H1 (cell line): ENCODE measurements at places on chromosomes 1 and 21. TPM values are rescaled to one million over a fixed set of nuclear protein-coding genes. Genes with fewer than 3 reads are reported as not detected.

DNA sequence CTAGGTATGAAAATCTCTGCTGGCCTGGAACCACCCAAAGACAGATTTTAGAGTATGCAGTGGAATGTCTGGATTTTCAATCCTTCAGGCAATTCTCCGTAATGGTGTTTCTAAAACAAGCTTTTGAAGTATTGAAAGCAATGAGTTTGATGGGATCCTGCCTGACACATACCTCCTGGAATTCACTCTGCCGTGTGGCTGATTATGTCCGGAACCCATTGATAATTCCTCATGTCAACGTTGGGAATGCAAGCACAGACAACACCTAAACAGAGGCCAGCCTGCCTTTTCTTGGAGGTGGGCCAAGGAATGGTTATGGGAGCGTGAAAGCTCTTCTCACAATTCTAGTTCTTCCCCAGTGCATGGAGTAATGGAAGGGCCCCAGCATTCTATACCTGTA is 168.9 kb upstream of the HMCN1 start:
- no peak for DNase-seq
- H3K4me3 ChIP-seq = no peak overlapping the region
- H3K4me1 ChIP-seq = no peaks in the 10 kb centered on the region

DNA sequence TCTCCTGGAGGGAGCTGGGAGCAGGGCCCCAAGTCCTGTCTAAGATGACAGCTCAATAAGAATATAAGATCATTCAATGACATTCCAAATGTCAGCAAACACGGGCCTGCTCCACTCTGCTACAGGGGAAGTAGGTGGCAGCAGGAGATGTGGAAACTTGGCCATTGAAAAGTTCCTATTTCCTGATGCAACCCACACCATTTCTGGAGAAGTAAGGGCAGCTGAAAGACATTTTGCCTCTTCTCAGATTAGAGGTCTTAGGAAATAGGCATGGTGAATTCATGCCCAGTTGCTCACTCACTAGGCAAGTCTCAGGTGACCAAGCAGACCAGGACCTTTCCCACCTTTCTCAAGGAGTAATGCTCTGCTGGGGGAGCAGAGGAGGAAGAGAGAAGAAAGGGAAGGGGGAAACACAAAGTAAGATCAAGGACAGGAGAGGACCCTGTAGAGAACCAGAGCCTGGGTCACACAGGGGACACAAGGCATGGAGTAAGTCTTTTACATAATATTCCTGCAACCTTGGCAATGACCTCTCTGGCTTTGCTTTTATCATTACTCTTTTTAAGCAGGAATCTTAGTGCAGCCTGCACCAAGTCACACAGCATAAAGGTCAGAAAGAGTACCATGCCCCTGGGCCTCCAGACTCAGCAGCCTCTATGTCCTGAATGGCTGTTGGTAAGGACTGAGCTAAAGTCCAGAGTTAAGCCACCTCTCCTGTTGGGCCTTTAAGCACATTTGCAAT is 68.9 kb downstream of the DMAP1 start:
- H3K36me3 ChIP-seq = peaks cover 2% of the 10 kb centered on the region; the same call in 1 of the 2 replicates
- H3K4me3 ChIP-seq = no peak overlapping the region
- H3K27ac ChIP-seq = no peak overlapping the region
- no peaks in the 10 kb centered on the region for H3K4me1 ChIP-seq

Gene KIF2C
- total RNA-seq = 66.4 and 68.1 TPM in 2 replicates

Gene KIAA0319L
- total RNA-seq = 49.4 and 55.7 TPM in 2 replicates

DNA sequence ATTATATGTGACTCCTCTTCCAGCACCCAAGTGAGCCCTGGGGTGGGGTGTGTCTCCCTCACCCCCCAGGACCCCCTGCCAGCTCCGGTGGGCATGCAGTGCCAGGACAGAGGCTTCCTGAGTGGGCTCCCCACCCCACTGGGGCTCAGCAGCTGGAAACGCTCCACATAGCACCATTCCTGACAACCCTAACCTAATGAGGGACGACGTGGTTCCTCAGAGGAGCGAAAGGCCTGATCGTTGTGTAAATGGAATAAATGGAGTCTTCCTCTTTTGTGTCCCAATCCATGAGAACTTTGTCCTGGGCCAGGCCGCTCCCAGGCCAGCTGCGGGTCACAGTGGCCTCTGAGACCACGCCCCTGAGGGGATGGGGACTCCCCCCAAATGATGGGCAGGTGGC is 1.8 kb upstream of the TSPEAR start:
- no peaks in the 10 kb centered on the region for H3K36me3 ChIP-seq
- DNase-seq = no peak
- peaks cover 48% of the 10 kb centered on the region for H3K4me1 ChIP-seq
- peaks cover 57% of the 10 kb centered on the region for H3K27me3 ChIP-seq
- no peak overlapping the region for H3K4me3 ChIP-seq
- no peak overlapping the region for H3K27ac ChIP-seq

Gene COL9A2
- 2.7 and 3.2 TPM in 2 replicates for total RNA-seq

Gene SPRR2E
- total RNA-seq = not detected in 2 replicates

DNA sequence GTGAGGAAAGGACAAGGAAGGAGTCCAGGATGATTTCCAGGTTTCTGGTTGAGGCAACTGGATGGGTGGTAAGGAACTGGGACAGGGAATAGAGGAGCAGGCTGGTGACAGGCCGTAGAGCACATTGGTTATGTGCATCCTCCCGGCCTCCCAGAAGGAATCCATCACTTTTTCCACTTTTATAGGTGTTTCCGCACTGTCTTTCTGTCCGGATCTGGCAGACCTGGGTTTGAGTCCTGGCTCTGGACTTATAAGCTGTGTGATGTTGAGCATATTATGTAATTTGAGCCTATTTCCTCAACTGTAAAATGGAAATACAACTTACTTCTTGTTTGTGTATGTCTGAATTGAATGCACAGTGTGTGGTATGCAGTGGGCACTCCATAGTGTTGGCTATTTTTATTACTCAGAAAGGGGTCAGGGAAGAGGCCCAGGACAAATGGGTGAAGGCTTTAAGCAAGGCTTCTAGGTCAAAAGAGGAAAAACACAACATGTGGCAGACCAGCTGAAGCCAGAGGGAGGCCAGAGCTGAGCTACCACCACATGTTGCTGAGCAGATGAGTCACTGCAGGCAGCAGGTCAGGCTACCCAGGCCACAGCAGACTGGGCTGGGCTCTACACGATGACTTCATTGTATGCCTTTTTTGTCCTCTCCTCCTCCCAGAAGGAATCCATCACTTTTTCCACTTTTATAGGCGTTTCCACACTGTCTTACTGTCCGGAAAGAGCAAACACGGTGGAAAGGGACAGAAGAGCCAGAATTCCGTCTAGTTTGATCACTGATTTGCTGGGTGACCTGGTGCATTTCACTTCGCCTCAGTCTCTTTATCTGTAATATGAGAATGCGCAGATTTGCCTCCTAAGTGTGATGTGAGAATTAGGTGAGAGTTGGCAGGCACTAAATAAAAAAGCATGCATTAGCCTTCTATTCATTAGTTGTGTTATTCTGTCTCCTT is 791 bp upstream of the MAST2 start:
- DNase-seq = peak; percentile 53
- H3K4me3 ChIP-seq = peak overlapping the region; percentile 87
- H3K4me1 ChIP-seq = peaks cover 5% of the 10 kb centered on the region; the same call in 1 of the 2 replicates
- peaks cover 3% of the 10 kb centered on the region; the same call in 1 of the 2 replicates for H3K27me3 ChIP-seq
- no peaks in the 10 kb centered on the region for H3K36me3 ChIP-seq

- H3K4me3 ChIP-seq = no peak overlapping the region
- no peak for DNase-seq
- no peak overlapping the region for H3K27ac ChIP-seq
These were observed 1.8 kb downstream of the HSF2BP start for GRCh38 chr21:43657355-43658087.

DNA sequence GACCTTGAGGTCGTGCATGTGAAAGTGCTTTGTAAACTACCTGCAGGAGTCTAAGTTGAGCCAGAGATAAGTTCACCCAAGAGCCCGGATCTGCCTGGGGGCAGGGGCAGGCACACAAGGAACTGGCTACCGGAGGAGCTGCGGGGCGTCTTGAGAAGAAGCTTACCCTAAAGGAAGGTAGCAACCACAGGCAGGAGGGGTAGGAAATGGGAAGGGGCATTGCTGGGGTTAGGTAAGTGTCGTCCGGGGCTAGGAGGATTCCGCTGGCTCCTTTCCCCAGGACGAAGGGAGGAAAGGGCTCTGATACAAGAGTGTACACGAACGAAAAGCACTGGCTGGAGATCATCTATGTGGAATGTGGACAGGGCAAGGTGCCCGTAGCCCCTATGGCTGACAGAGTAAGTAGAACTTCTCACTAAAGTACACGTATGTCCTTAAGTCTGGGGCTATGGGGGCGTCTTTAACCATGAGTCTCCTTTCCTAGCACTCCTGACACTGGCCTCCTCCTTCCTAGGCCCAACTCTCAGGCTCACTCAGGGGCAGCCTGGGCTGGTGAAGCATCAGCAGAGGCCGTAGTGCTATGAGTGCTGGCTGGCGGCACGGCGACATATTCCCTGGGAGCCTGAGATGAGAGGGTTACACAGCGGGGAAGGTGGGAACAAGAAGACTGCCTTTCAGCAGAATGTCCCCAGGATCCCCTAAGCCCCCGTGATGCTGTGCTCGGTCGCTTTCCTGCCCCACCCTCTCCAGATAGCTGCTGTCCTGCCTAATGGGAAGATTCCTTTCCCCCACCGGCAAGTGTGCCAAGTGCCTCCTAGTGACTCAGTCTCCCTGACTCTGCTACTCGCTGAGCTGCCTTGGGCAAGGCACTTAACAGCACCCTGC is 9.1 kb upstream of the GALNT2 start:
- no peak for DNase-seq
- H3K36me3 ChIP-seq = no peaks in the 10 kb centered on the region
- H3K4me1 ChIP-seq = no peaks in the 10 kb centered on the region

DNA sequence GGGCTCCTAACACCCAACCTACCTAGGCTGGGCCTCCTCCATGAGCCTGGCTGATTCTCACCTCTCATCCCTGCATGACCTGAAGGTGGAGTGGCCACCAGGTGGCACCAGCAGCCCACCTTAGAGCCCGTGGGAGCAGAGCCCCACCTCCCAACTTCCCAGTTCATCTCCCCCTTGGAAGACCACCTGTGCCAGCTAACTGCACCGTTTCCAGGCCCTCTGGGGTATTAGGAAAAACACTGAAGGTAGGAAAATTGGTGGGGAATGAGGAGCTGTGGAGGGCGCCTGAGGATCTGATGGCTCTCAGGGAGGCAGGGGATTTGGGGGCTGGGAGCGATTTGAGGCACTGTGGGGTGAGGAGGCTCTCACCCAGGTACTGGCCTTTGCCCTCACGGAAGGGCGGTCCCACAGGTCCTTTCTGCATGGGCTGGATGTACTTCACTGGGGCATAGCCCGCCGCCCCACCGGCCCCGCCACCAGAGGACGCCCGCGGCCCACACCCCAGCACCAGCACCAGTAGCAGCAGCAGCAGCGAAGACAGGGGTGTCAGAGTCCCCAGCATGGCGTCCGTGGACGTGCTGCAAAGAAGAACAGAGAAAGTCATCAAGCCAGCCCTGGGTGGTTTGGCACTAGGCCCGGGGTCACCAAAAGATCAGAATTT is 11.1 kb downstream of the ADPRS start:
- 0 out of 2 replicates have a peak, but pooled peaks cover 2% of the 10 kb centered on the region for H3K27me3 ChIP-seq
- no peaks in the 10 kb centered on the region for H3K4me1 ChIP-seq
- peaks cover 3% of the 10 kb centered on the region; the same call in 1 of the 2 replicates for H3K36me3 ChIP-seq
- no peak overlapping the region for H3K4me3 ChIP-seq
- H3K27ac ChIP-seq = no peak overlapping the region
- DNase-seq = peak; percentile 76

- DNase-seq = no peak
- no peak overlapping the region for H3K4me3 ChIP-seq
- no peaks in the 10 kb centered on the region for H3K36me3 ChIP-seq
- H3K27ac ChIP-seq = no peak overlapping the region
These were observed 14.6 kb upstream of the PLA2G2C start for GRCh38 chr1:20200966-20201365.

GRCh38 chr1:53123453-53124140 is 18.8 kb downstream of the SLC1A7 start:
- no peak overlapping the region for H3K4me3 ChIP-seq
- no peak for DNase-seq
- H3K36me3 ChIP-seq = no peaks in the 10 kb centered on the region
- H3K27me3 ChIP-seq = no peaks in the 10 kb centered on the region; the same call in 1 of the 2 replicates

DNA sequence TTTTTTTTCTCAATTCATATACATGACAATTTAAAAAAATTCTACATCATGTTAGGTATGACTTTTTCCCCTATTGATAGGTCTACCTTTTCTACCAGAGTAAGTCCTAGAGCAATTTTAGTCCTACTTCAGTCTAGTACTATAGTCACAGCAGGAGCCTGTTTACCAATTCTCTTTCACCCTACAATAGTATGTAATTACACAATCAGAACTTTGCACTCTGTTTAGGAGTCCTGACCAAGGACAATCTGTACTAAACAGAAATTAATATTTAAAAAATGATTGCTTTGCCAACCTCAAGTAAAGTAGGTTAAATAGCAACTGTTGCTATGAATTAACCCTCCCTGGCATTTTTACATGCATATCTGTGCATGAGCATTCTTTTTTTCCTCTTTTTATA is 810 bp upstream of the CYP4A11 start:
- no peak overlapping the region for H3K27ac ChIP-seq
- no peaks in the 10 kb centered on the region for H3K36me3 ChIP-seq
- H3K27me3 ChIP-seq = no peaks in the 10 kb centered on the region
- no peaks in the 10 kb centered on the region for H3K4me1 ChIP-seq
